Activated T-helper 17 cell treated with anti-CD3 and anti-CD28 coated beads, Interleukin-2, amount 50 U/mL, for 72 hours (primary cell): ENCODE measurements at places on chromosomes 1 and 21. TPM values are rescaled to one million over a fixed set of nuclear protein-coding genes. Genes with fewer than 3 reads are reported as not detected.
A peak's percentile ranks its signal among the peaks of the same experiment; 100 is the strongest.

GRCh38 chr21:44539046-44539445 is 949 bp downstream of the KRTAP10-1 start:
- ATAC-seq: no peak

- no peak for ATAC-seq
These were observed 1.1 kb downstream of the UBE2J2 start for GRCh38 chr1:1272341-1273208.

- no peak for ATAC-seq
These were observed 46.5 kb upstream of the RNF11 start for GRCh38 chr1:51189421-51190073.

GRCh38 chr1:29282924-29283803 is 46.8 kb downstream of the PTPRU start:
- ATAC-seq: peak; percentile 62

- peak; percentile 85 for ATAC-seq
These were observed 576 bp upstream of the NASP start for GRCh38 chr1:45583264-45583665.

DNA sequence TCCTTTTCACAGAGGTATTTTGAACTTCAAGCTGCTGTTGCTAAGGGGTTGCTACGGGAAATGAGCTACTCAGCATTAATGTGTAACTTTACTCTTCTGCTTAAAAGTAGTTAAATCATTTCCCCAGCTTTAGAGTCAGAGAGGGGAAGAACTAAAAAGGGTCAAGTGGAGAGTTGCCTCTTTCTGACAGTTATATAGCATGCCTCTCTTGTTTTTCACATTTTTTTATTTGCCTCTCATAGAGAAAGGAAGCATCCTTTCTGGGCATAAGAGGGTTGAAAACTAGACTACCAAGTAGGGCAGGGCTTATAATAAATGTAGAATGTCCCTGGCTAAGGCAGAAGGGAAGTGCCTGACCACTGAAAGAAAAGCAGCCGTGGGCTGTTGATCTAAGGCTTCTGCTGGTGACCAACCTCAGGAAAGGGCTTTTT is 10.1 kb upstream of the ELAVL4 start:
- ATAC-seq: no peak

DNA sequence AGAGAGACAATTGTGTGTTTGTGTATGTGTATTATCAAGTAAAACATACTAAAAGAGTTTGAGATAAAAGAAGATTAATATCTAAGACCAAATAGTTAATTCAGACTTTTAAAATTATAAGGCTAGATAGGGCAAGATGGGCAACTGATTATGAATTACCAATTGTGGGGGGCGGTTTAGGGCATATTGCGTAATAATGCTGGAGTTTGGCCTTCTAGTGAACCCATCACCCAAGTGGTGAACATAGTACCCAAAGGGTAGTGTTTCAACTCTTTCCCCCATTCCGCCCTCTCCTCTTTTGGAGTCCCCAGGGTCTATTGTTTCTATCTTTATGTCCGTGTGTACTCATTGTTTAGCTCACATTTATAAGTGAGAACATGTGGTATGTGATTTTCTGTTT is 55.4 kb downstream of the FRRS1 start:
- ATAC-seq: no peak

DNA sequence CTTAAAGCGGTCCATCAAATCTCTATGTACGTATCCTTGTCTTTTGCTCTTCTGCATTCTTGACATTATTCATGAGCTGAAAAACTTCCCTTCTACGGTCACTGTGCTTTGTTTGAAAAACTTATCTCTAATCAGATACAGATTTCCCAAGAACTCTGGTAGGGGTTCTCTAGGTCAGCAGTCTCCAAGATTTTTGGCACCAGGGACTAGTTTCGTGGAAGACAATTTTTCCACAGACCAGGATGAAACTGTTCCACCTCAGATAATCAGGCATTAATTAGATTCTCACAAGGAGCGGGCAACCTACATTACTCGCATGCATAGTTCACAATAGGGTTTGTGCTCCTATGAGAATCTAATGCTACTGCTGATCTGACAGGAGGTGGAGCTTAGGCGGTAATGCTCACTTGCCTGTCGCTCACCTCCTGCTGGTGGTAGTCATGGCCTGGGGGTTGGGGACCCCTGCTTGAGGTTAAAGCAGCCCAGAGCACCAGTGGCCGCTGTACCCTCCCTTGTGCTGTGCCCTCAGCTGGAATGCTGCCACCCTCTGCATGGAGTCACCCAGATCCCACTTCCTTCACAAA is 30.8 kb downstream of the AK2 start:
- no peak for ATAC-seq

GRCh38 chr1:159653201-159653600 is 61.2 kb downstream of the CRP start:
- ATAC-seq: no peak

DNA sequence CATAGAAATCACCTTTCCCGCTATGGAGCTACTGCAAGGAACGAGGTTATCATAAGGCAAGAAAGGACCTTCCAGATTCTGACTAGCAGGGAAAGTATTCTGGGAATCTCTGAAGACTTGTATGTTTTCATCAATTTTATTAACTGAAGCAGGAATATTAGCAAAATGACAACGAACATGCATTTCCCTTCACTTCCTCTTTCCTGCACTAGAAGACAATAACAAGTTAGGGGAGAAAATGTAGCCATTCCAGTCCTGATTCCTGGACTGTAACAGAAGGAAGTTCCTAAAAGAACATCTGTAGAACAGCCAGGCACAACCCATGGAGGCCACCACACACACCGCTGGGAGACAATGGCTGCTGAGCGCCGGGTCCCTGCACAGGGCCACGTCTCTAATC is 106.8 kb downstream of the RAVER2 start:
- ATAC-seq: no peak

DNA sequence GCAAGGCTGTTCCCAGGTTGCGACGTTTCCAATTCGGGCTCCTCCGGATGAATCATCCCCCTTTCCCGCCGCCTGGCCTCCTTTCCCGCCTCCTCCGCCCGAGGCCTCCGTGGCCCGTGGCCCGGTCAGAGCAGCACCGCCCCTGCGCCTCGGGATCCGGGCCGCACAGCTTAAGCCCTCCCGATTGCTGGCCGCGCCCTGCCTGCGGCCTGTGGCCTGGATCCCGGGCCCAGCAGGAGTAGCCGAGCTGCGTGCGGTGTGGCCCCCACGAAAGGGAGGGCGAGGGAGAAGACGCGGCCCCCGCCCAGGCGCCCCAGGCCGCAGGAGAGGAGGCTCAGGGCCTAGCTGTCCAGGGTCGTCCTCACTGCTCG is 1.0 kb downstream of the TMEM200B start:
- peak; percentile 4 for ATAC-seq

DNA sequence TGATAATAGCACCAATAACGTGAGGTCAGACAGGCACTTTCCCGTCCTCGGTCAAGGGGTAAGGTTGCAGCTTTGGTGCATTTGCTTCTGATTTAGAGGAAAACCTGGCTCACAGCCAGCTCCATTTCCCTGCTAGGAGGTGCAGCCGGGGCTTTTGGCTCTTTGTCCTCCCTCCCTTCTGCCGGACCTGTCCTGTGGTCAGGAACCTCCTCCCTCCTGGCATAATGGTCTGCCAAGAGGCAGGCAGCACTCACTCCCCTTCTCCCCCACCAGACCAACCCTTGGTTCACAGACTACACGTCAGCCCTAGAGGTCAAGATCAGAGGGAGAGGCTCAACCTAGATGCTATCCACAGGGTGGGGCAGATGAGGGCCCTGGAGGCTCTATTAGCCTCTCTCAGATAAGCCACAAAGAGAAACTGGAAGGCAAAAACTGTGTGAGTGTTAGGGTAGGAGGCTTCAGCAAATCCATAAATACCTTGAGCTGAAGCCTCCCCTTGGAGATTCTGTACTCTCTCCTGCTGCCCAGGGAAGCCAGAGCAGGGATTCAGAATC is 64.8 kb downstream of the PLXNA2 start:
- no peak for ATAC-seq

GRCh38 chr1:240284656-240285414 is 193.2 kb downstream of the FMN2 start:
- no peak for ATAC-seq

DNA sequence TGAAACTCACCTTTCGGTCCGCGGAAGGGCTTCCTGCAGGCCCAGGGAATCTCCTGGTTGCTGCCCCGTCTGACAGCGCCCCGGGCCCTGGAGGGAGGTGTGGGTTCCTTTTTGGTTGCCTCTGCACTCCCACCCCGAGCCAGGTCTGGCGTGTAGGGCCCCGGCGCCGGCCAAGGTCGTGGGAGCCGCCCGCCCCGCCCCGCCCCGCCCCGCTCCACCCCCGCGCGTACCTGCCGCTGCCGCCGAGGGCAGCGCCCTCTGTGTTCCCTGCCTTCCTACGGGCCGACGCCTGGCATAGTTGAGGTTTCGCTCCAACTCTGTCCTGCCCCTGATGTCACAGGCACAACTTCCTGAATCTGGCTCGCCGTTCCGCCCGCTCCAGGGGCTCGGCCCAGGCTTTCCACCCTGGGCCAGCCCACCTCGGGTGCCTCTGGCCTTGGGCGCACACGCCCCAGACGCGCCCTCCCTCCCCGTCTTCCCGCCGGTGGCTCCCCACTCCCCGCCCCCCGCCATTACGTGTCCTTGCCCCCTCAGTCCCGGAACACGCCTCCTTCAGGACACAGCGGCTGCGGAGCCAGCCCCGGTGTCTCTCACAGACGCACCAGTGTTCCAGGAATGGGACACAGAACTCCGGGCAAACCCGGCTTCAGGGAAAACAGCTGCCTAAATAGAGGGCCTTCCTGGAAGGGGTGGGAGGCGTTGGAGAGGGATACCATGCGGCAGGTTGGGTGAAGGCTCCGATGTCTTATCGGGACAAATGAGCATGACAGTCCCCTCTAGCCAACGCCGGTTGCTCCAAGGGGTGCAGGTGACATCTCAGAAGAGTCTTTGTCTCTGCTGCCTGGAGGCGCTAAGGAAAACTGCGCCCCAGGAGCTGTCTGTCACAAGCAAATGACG is at the start of gene KIAA0040:
Gene KIAA0040 (minus strand): TSS at position 147 of the 897 bp plus-strand sequence. CDS start 31,763 bp downstream, outside the sequence.
- ATAC-seq: peak; percentile 67

GRCh38 chr1:226626577-226626956 is 78.0 kb downstream of the STUM start:
- ATAC-seq: peak; percentile 81

- ATAC-seq: no peak
These were observed 2.7 kb upstream of the MARCKSL1 start for GRCh38 chr1:32338637-32339145.

DNA sequence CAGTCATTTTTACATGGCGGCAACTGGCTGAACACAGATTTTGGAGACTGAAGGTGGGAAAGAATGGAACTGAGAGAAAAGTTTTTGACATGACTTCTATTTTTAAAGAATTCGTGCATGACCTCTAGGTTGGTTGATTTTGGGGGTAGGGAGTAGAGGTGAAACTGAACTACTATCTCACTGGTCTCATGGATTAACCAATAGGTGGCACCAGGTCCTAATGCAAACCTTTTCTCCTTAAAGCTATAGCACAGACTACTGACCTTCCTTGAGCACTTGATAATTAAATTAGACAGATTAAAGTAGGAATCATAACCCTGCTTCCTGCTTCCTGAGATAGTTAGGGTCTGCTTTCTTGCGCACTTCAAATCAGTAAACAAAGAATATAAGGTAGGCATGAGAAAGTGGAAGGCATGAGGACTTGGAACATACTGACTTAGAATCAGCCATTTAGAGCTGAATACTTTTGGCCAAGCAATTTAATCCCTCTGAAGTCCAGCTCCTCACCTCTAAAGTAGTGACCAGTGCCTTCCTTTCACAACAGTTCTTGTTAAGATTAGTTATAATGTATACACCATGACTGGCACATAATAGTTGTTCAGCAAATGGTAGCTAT is 206.0 kb downstream of the CENPF start:
- no peak for ATAC-seq

DNA sequence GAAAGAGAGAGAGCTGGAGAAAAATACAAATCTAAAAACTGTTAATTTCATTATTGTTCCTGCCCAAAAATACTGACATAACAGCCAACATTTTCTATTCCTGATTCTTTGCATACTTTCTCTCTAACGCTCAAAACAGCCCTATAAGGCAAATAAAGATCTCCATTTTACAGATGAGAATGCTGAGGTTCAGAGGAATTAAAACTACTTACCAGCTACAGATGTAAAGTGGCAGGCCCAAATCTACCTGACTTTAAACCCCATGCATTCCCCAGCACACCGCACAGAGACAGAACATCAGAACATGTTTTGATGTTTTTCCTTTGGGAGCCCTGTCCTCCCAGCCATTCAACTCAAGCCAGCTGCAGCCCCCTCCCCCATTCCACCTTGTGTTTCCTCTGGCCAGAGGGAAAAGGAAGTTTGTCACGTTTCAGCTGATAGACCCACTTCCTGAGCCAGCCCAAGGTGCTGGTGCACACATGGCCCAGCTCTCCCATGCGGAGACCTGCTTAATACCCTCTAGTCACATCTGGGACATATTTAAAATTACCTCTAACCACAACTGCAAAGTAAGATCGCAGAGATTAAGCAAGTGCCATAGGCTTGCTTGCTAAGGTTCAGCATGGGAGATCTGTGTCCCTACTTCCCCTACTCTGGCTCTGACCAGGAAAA is 133.1 kb upstream of the NFIA start:
- no peak for ATAC-seq

GRCh38 chr1:211566431-211567025 is 12.4 kb downstream of the SLC30A1 start:
- ATAC-seq: peak; percentile 94

DNA sequence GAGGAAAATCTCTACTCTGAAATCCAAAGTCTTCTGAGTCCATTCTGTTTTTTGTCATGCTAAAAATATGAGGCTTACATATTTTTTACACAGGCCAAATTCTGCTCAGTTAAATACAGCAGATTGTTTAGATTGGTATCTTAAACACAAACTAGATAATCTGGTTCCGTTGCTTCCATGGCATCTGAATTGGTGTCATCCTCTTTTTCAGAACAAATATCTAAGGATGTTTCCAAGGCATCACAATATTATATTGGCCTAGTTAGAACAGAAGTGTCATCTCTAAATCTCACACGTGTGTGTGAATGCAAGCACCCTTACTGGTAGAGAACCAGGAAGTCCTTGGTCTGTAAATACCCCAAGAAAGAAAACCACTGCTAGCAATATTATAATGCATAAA is 151.2 kb downstream of the NRIP1 start:
- no peak for ATAC-seq

- no peak for ATAC-seq
These were observed 172.4 kb downstream of the VPS13D start for GRCh38 chr1:12402159-12402673.

Gene OLIG2
- total RNA-seq: not detected

Gene DYNLT4
- total RNA-seq: 0.56 TPM

Gene LRRC52
- total RNA-seq: not detected

Gene CLEC20A
- not detected for total RNA-seq

Gene TMEM54
- 0.37 TPM for total RNA-seq

Gene SPATA21
- total RNA-seq: 0.08 TPM

Gene TDRD5
- not detected for total RNA-seq

Gene CELA3B
- total RNA-seq: not detected

Gene ANKRD35
- 0.56 TPM for total RNA-seq

Gene OR2T11
- total RNA-seq: not detected

Gene ETV3L
- 0.26 TPM for total RNA-seq

Gene SLC1A7
- not detected for total RNA-seq

Gene SEMA4A
- 1.8 TPM for total RNA-seq

Gene IFFO2
- 17.0 TPM for total RNA-seq
